ENCODE measurements at places on chromosomes 16 and 17.

- DNase-seq = no peak
Measured at GRCh38 chr17:17455173-17455572, 21.6 kb upstream of the MED9 start.

GRCh38 chr17:59129814-59130213 lies 23.1 kb upstream of the TRIM37 start:
- no peak for DNase-seq

- DNase-seq = no peak
Measured at GRCh38 chr17:58060596-58061191, 22.5 kb upstream of the DYNLL2 start.

GRCh38 chr17:9705745-9706144 lies 60.4 kb downstream of the USP43 start:
- no peak for DNase-seq

DNA sequence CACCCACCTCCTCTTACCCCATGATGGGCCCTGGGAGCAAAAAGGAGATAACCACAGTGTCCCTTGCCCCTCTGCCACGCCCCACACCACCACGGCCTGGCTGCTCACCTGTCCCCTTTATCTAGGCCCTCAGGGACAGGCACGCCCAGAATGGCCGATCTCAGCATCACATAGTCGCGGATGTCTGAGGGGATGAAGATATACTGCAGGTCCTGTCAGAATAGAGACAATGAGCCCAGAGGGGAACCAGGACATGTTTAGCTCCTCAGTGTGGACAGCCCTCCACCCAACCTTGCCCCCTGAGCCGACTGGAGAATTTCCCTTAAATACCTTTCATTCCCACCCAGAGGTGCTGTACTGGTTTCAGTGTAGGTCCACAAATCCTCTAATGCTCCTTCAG lies 15.2 kb downstream of the ST6GALNAC2 start:
- DNase-seq = no peak

DNA sequence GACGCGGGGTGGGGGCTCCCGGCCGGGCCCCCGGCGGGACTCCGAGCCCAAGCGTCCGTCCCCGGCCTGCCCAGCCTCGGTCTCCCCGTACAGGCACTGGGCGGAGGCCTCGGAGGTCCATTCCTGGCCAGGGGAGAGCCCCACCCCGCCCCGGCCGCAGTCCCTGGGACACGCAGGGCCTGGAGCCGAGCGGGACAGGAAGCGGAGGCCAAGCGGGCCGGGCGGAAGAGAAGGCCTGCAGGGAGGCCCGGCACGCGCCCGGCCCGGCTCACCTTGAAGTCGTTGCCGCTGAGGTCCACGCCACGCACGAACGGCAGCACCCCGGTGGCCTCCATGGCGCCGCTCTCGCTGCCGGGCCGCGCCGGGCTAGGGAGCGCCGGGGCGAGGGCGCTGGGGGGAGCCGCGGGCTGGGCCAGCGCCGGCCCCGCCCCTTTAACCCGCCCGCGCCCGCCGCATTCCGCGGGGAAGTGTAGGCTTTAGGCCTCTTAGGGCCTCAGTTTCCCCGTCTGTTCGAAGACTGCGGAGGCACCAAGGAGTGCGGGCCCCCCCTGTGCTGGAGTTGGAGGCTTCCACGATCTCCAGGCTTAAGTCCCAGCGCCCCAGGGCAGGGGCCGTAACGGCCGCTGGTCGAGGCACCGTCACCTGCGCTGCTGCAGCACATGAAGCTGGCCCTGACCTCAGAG lies at the start of gene FLII:
FLII (minus strand) TSS at position 383 of the 683 bp plus-strand sequence; CDS start at position 335, 48 bp downstream.
- DNase-seq = no peak

DNA sequence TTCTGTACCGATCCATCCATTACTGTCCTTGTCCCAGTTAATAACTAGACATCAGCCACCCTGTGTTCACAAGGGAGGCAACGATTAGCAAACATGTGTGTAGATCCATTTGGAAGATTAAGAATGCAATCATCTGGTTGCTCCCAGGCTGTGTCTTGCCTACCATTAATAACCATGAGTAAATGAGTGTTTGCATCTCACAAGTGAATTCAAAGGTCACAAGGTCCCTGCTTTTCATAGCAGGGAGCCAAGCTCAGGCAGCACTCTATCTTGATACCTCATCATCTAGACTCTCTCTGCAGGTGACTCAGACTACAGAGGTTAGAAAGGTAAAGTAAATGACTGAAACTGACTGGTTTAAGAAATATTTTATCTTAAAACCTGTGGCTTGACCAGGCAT lies 25.3 kb downstream of the VWA3A start:
- DNase-seq = no peak

GRCh38 chr16:58717994-58718393 lies 16.1 kb downstream of the GOT2 start:
- DNase-seq = no peak

DNA sequence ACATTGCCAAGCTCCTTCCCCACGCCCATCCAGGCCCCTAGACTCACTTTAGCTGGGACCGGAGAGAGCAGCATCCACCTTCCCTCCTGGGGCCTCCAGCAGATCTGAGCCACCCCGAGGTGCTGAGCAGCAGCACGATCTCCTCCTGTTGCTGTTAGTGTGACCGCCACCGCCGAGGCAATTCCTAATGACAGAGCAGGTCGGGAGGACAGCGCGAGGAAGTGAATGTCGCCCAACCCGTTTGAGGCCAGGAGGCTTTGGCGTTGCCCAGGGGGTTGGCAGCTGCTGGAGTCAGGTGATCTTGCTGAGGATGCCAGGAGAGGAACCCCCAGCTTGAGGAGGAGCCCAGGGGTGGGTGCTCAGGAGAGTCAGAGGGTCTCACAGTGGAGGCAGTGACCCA lies at the start of gene RNF222:
RNF222 (minus strand) TSS at position 192 of the 400 bp plus-strand sequence. CDS start 4,366 bp downstream, outside the sequence.
- DNase-seq = no peak

- no peak for DNase-seq
Measured at GRCh38 chr17:77332981-77333685, 192.4 kb downstream of the SEC14L1 start.

DNA sequence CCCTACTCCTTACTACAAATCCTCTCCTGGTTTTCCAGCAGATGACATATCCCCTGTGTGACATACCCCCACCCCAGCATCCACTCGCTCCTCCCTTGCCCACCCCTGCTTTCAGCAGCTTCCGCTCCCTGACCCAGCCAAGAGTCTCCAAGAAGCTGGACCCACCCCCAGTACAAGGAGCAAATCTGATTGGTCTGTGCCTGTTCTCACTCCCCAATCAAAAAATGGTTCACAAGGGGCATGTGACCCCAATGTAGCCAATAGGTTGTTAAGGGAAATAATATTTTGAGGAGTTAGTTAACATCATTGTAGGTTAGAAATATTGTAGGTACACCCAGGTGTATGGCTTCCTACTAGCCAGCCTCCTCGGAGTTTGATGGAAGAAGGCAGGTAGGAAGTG lies 70.1 kb downstream of the GP2 start:
- DNase-seq = no peak

DNA sequence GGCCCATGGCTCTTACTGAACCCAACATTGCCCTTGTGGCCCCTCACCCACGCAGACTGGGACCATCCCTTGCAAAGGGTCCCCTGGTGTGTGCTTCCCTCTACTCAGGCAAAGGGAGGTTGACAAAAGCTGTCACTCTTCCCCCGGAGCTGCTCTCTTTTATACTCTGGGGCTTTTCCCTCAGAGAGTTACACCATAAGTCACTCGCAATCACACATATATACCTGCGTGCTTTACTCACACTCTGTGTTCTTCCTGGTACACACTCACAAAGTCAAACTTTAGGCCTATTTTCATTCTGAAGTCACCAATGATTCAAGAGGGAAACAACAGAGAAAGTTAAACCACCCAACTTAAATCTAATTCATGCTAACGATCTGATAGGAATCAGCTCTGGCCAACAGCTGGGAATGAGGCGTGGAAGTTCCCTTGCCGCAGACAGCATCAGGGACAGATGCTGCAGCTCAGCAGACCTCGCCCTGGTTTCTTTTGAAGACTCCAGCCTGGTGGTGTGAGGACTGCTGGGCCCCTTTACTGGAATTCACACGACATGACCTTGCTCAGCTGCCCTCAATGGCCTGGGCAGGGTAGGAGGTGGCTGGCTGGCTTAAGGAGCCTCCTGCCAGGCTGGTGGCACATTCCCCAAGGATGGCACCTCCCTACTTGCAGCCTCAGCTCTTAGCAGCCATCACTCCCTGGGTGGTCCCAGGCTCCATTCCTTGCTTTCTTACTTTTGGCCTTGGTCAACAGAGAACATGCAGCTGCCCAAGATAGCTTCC lies 27.3 kb downstream of the HIC1 start:
- DNase-seq = no peak

DNA sequence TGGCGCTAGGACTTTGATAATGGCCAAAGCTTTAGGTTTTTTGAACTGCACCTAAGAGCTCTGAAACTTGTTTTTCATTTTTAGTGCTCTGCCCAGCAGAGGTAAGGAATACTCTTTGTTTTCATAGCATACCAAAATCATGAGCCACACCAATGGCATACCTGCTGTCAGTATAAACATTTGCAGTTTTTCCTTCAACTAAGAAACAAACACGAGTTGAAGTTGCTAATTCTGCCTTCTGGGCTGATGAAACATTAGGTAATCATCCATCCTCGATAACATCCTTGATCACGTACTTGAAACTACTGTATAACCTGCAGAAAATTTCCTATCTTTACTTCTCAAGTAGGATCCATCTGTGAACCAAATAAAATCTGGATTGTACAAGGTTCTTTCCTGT lies 20.6 kb upstream of the B4GALNT2 start:
- DNase-seq = no peak

GRCh38 chr16:586047-586644 lies 3.7 kb upstream of the RAB40C start:
- DNase-seq = no peak

GRCh38 chr16:12455287-12455798 lies 348.3 kb downstream of the CPPED1 start:
- peak; percentile 11 for DNase-seq
